ENCODE measurements at places on chromosomes 13 and 19.

DNA sequence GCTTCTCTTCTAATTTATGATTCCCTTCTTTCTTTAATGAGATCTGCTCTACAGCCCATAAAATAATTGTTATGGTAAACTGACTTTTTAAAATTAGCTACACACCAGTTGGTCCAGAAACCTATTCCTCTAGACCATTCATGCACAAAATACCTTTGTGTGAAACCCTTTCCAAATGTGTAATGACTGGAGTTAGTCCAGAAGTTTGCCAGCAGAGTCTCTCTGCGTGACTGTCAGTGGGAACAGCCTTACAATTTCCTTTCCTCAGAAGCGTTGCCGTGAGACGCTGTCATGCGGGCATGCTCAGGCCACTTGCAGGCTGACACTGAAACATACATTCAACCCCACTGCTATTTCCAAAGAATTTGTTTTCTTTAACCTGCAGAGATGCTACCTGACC, 965.2 kb downstream of the PCDH9 start:
- DNase-seq, result no peak

DNA sequence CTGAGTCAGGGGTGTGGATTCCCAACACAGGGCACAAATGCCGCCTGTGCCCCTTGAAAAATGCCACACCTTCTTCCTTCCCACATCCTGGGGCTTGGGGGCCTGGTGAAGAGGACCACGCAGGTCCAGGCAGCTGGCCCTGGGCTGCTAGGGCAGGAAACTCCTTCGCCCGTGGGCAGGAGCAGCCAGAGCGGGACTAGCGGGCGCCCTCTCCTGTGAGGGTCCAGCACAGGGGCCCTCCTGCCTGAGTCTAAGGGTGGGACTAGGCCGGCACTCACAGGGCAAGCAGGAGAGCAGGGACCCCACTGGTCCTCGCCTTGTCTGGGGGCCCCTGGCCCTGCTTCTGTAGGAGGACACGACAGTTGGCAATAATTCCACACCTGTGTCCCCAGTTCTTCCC, 7.5 kb upstream of the CEBPA start:
- DNase-seq, result no peak

- no peak for DNase-seq
Measured at GRCh38 chr13:106612688-106613087, 44.8 kb upstream of the ARGLU1 start.

- no peak for DNase-seq
Measured at GRCh38 chr19:50427997-50428425, 4.7 kb upstream of the MYBPC2 start.

DNA sequence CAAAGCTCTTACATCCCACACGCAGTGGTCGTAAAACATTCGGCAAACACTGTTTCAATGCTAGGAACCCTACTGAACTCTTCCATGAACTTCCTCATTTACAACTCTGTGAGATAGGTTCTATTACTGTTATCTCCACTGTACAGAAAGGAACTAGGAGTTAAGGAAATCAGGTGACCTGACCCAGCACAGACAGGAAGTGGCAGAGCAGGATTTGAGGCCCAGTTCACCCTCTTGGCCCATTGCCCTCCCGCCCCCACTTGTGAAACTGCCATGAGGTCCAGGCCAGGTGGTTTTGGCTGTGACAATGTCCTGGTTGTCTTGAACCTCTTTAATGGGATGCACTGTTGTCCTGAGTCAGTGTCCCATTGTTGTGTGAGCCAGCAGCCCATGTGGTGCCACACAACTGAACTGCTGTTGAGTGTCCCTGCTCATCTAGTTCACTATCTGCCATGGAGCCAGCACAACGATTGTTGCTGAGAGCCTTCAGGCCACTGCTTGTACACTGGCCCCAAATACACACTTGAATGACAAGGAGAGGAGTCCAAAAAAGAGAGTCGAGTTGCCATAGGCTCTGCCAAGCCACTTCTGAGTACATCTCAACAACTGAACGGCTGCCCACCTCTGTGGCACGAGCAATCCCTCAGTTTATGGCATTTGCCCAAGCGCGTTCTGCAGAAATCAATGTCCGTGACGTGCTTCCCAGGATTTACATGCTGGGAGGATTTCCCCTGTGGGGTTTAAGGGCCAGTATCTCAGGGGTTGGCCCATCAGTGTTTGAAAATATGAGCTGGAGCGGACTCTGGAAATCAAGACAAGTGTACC, 484.6 kb downstream of the TSHZ3 start:
- DNase-seq, result no peak

DNA sequence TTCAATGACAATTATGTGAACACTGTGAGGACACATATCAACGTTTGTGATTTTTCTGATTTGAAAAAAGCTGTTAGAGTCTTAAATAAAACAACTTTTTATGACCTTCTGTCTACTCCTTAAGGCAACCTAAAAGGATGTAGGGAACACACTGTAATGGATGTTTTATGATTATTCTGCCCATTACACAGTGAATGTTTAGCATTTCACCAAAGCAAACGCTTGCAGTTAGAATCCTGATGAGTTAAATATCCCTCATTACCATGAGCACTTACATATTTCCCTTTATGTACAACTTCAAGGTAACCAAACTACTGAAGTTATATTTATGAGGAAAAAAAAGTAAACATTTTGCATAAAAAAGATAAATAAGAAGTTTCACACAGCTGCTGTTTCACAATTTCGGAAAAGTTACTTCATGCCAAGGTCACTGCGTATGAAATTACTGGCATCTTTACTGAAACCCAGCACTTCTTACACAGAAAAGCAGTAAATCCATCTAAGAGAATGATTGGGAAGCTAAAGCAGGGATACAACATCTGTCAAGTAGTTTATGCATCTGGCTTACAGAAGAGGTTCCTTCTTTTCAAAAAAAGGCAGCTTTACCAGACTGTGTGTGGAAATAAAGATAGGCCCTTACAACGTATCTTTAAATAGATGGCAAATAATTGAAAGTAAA, 733.7 kb upstream of the ATXN8OS start:
- DNase-seq, result no peak

DNA sequence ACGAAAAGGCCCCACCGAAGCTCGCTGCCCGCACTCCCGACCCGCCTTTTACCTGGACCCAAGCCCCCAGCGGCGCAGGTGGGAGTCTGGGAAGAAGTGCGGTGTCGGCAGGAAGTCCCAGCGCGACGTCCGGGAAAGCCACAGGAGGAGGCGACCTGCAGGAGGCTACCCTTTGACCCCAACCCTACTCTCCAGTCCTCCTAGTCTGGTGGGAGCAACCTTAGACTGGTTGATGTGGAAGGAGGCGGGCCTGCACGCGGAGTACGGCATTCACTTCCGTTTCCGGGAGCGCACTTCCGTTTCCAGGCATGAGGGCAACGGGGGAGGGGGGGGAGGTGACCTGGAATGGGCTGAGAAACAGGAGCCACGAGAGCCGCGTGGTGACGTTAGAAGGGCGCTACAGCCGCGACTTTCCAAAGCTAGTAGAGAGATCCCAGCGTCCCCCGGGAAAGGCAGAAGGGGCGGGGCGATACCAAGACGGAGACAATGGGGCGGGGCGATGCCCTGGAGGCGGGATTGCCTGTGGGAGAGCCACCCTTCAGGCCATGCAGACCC, 28.5 kb downstream of the ZNF266 start:
- DNase-seq, result no peak

- DNase-seq, result no peak
Measured at GRCh38 chr13:85186356-85187045, 612.7 kb downstream of the SLITRK6 start.

GRCh38 chr13:59363947-59364346, 799.8 kb downstream of the DIAPH3 start:
- DNase-seq, result no peak
